Hypothalamus (tissue), 51 donors: ENCODE measurements at places on chromosomes 1 and 21.

- no peak for DNase-seq
Measured at GRCh38 chr21:45124596-45124995, 50.2 kb downstream of the ADARB1 start.

- DNase-seq, result no peak
Measured at GRCh38 chr1:181324797-181325616, 158.3 kb upstream of the CACNA1E start.

- DNase-seq, result no peak
Measured at GRCh38 chr1:171973421-171973820, 132.1 kb downstream of the DNM3 start.

GRCh38 chr1:188988589-188988988 lies 1489.1 kb downstream of the BRINP3 start:
- no peak for DNase-seq
